ENCODE measurements at places on chromosomes 5 and 9.

DNA sequence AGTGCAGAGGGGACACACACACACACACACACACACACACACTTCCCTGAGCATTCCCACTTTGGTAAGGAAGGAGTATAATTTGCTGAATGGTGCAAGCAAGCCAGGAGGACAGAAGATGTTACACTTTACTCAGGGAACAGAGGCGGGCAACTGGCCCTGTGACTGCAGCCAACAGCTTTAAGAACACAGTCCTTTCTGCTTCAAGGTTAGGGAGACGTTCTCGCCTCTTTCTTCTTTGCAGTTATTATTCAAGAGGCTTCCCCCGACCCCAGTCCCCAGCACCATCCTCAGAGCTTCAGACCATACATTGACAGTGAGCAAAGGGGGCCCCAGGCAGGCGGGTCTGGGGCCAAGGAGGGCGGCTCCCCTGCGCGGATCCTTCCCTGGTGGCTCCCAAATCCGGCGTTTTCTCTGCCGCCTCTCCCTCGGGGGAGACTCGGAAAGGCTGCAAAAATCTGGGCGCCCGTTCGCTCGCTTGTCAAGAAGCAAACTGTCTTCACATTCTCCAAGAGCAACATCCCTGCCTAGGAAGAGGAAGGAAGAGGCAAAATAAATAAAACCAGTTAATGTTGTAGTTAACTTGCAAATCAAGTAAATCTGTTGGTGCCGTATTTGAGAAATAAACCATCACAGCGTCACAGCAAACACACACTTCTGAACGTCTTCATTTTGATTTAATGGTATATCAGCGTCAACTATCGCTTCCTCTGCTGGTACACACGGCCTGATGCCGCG, 3.8 kb upstream of the LHX2 start:
- no peak for DNase-seq
- H3K36me3 ChIP-seq: no peaks in the 10 kb centered on the region
- H3K4me3 ChIP-seq: peak overlapping the region; percentile 29
- H3K27ac ChIP-seq: peak overlapping the region; percentile 73

- H3K4me1 ChIP-seq: no peaks in the 10 kb centered on the region
- no peak overlapping the region for H3K4me3 ChIP-seq
- DNase-seq: no peak
- H3K36me3 ChIP-seq: no peaks in the 10 kb centered on the region
These were observed 55.5 kb downstream of the PCSK1 start for GRCh38 chr5:96377597-96377996.

GRCh38 chr5:53027913-53028312, 38.8 kb downstream of the ITGA2 start:
- peaks cover 5% of the 10 kb centered on the region for H3K27me3 ChIP-seq
- H3K27ac ChIP-seq: no peak overlapping the region
- no peaks in the 10 kb centered on the region for H3K36me3 ChIP-seq
- H3K4me1 ChIP-seq: no peaks in the 10 kb centered on the region

GRCh38 chr5:129629575-129629974, 118.3 kb upstream of the MINAR2 start:
- no peak for DNase-seq
- H3K4me1 ChIP-seq: no peaks in the 10 kb centered on the region
- H3K36me3 ChIP-seq: no peaks in the 10 kb centered on the region
- H3K4me3 ChIP-seq: no peak overlapping the region
- no peaks in the 10 kb centered on the region for H3K27me3 ChIP-seq

DNA sequence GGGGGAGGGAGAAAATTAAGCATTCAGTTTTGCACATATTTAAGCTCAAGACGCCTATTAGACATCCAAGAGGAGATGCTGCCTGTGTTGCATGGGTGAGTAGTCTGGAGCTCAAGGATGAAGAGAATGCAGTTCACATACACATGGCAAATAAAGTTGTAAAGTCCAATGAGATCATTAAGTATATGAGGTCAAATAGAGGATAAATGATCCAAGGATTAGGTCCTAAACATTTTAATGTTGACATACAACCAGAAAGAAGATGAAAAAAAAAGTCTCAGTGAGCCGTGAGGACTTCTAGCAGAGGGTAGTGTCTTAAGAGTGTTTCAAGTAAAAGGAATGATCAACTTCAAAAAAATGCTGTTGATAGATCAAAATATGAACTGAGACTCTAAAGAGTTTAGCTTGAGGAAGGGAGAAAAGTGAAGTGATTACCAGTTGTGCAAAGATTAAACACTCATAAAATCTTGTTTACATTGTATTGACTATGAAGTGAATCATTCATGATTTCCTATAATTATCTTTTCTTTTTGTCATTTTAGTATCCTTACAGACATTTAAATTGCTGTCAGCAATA, 251.8 kb downstream of the ZNF608 start:
- H3K4me1 ChIP-seq: no peaks in the 10 kb centered on the region
- no peak overlapping the region for H3K4me3 ChIP-seq

DNA sequence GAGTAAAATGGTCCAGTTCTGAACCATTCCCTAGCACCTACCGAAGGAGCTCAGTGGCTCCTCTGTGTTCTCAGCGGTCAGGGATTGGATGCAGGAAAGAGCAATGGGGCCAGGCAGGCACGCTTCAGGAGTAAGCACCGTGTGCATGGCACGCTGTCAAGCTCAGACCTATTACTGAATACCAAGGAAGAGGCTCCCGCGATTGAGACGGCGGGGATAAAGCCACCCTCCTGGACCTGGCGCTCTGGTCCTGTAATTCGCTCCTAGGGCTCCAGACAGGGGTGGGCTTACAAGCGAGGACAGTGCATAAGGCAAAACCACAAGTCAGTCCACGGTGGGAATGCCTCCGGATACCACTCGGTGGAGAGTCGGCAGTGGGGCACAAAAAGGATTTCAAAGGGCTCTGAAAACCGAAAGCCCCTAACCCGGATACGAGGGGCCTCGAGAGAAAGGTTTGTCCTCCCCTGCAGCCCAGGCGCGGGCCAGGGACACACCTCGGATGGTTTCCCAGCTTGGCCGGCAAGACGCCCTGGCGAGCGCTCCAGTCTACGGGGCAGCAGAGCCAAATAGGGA, 988 bp downstream of the OXCT1 start:
- no peak for DNase-seq
- H3K27me3 ChIP-seq: no peaks in the 10 kb centered on the region

DNA sequence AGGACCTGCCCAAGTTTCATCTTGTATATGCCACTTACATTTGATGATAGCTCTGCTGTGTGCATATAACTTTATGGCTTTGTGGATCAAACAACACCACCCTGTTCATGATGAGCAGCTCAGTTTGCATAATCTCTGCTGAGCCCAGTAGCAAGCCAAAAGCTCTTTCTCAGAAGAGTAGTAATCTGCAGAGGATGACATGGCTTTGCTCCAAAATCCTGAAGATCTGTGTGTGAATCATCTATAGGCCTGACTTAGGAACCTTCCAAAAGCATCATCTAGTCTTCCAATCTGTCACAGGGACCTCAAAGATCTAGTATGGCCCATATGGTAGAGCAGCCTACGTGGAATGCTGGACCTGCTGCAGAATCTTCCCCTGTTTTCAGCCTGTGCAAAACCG, 394.6 kb downstream of the PSAT1 start:
- no peak overlapping the region for H3K27ac ChIP-seq
- no peaks in the 10 kb centered on the region for H3K36me3 ChIP-seq
- no peak overlapping the region for H3K4me3 ChIP-seq
- no peaks in the 10 kb centered on the region for H3K27me3 ChIP-seq
- DNase-seq: no peak
- peaks cover 16% of the 10 kb centered on the region for H3K4me1 ChIP-seq

DNA sequence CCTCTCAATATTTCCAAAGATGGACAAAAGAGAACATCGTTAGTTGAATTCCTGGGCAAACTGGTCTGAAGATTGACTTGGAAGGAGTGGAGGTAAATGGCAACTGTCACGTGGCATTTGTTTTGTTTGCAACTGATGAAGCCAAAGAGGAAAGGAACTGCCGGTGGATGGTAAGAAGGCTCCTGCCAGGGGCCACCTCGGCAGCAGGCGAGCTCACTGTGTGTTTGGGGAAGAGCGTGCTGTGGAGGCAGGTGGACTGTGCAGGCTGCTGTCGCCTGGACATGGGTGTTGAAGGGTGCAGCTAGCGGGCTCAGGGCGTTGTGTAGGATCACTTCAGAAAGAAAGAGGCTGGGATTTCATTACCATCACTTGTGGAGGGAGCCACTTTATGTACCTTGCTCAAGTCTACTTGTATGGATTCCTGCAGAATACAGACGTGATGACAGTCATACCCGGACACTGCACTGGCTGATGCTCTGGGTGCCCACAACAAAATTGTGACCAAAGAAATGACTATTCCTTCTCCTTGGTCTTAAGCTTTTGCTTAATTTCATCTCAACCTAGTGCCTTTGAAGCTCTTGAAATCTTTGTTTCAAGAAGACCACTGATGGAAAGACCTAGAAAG, 72.7 kb downstream of the MAP1B start:
- no peak for DNase-seq
- no peak overlapping the region for H3K4me3 ChIP-seq
- H3K27me3 ChIP-seq: peaks cover 12% of the 10 kb centered on the region
- H3K4me1 ChIP-seq: no peaks in the 10 kb centered on the region
- no peak overlapping the region for H3K27ac ChIP-seq
- H3K36me3 ChIP-seq: no peaks in the 10 kb centered on the region
